ENCODE measurements at places on chromosomes 2 and 18.

DNA sequence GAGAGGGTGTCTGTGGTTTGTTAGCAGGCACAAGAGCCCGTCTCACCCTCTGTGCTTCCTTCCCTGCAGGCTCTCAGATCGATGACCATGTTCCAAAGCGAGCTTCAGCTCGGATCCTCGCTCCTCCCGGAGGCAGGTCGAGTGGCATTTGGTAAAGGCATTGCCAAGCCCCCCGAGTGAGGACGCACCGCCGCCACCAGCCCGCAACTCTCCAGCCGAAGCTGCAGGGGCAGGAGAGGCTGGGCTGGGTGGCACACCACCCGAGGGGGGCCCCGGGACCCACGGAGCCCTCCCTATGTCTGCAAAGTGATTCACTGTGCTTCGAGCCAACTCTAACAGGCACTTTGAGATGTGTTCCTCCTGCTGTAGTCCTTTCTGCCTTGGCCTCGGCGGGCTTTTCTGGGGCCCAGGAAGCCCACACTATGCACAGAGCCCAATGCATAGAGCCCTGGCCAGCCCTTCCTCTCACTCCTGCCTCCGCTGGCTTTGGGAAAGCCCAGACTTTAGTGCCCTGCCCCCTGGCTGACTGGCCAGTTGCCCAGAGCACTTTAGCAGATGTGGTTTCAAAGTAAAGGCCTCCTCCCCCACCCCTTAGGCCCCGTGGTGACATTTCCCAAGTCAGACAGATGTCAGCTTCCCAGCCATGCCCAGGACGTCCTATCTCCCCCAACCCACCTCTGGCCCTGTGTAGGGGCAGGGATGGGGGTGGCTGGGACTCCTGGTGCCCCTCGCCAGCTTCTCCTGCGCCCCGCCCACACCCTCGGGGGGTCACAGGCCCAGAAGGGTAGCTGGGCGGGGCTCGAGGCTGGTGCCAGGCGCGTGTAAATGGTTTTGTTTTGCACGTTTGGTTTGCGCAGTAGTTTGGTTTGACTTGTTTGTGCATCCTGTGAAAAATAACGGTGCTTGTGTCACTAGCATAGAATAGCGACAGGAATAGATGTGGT lies 23.3 kb upstream of the MAPRE3 start:
- no peak for DNase-seq

DNA sequence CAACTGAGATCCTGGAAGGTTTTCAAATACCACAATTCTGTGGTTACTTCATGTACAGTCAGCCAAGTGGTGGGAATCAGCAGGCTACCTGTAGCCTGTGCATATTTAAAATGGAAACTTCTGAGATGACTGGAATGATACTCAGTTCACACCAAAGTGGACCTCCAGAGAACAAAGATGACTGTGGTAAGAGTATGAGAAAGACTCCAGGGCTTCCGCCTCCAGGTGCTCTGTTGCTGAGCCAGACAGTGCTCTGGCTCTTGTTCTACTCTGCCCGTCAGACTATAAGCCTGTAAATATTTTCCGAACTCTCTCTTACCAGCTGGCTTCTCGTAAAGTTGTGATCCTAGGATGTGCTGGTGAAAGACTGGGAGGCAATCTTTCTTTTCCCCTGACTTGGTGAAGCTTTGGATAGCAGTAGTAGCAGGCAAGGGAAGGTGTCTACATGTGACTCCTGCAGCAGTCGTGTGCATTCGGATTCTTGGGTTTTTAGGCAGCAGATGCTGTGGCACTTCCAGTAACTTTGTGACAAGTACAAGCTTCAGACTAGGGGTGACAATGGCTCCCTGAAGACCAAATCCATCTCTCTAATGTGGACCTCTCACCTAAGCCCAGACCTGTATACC lies 23.1 kb downstream of the ST3GAL5 start:
- no peak for DNase-seq

DNA sequence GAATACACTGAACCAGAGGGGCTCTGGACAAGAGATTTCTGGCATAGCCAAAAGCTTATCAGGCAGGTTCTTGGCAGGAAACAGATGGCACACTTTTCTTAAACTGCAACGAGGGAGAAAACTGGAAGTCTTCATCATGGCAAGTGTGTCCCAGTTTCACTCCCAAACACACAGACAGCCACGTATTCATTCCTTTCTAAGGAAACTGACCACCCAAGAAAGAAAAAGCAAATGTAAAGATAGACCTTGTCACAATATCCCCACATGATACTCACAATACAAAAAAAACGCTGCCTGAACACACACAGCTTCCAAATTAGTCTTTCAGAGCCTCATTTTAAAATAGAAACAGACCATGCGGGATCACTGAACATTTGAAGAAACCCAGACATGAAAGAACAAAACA lies 40.6 kb upstream of the RTTN start:
- DNase-seq: no peak

- DNase-seq: no peak
These were observed 45.2 kb upstream of the FAM117B start for GRCh38 chr2:202589582-202589949.

GRCh38 chr18:13730481-13730880 lies 4.0 kb downstream of the RNMT start:
- no peak for DNase-seq

DNA sequence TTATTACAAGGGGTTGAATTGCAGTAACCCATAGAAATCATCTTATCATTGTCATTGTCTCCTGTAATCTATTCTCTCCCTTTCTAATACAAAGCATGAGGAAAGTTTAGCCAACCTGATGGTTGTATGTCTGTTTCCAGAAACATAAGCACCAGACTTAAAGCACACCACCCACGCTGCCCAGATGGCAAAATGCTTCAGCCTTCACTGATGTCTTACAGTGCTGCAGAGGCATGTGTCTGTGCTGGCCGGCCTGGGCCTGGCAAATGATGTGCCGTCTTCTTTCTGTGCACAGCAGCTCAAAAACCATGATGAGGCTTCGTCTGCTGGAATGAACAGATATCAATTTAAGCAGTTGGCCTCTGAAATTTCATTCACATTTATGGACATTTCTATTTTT lies 443.0 kb upstream of the RGPD4 start:
- no peak for DNase-seq

DNA sequence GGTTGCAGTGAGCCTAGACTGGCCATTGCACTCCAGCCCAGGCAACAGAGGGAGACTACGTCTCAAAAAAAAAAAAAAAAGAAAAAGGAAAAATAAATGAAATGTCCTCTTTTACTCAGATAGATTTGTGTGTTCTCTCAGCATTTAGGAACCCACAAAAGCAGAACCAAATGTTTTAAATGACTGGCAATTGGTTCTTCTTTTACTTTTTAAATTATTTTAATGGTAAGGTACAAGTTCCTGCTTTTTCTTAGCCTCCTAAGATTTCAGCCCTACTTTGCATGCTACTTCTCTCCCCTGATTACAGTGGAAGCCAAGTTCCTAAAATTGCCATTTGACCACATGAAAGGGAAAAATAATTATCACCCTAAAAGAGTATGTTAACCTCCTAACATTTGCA lies 23.5 kb downstream of the SRSF7 start:
- no peak for DNase-seq

GRCh38 chr2:218146056-218146455 lies 20.2 kb downstream of the CXCR2 start:
- DNase-seq: no peak

DNA sequence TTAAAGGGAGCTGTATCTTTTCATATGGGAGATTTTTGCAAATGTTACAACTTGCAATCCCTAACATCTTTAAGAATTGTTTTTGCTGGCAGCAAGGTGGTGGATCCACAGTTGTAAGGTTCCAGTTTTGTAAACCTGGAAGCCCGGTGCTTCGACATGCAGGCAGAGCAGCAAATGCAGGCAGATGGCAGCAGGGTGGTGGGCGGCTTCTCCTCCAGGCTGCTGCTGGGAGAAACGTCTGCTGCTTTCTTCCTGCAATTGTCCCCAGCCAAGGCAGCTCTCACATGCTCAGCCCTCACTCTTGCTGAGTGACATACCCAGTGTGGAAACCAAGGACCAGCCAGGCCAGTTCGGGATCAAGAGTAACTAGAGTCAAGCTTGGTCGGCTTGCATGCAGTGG lies 166.0 kb downstream of the SEPTIN10 start:
- no peak for DNase-seq

GRCh38 chr2:239880396-239880795 lies 144.7 kb downstream of the NDUFA10 start:
- DNase-seq: no peak

- DNase-seq: no peak
These were observed 130.0 kb downstream of the SH3RF3 start for GRCh38 chr2:109258905-109259540.

DNA sequence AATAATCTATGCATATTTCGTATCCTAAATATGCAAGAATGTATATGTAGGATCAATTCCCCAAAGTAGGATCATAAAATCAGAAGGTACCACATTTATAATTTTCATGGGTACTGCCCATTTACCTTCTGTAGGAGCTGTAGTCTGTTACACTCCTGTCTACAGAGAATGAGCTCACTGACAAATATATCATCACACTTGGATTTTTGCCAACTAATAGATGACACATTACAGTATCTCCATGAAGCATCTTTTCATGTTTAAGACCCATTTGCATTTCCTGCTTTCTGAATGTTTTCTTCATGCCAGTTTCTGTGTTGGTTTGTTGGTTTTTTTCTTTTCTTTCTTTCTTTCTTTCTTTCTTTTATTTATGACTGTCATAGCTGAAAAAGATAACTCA lies 70.9 kb upstream of the EML6 start:
- DNase-seq: no peak

GRCh38 chr18:43380104-43380672 lies 102.9 kb upstream of the SYT4 start:
- no peak for DNase-seq

DNA sequence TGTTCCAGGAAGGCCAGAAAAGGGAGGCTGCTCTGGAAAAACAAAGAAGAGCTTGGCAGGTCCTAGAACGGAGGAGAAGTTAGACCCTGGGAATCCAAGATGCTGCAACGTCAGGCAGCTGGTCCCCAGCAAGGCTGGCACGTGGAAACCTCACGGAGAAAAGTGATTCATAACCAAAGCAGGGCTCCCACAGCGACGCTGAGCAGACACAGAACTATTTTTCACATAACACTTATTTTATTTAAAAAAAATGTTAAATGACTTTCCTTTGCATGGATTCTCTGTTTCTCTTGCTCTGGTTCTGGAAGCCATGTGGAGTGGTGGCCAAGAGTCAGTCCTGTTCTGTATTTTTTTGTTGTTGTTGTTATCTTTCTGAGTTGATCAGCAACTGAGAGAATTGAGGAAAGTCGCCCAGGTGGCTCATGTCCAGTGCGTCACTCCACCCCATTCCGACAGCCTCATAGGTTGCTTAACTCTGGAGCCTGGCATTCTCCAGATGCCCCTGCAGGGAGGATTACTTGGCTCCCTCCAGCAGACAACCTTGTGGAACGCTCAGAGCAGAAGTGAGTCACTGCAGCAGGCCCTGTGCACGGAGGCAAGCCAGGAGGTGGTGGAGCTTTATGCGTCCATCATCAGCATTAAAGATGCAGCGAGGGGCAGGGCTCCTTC lies 229.9 kb upstream of the HDAC4 start:
- DNase-seq: no peak

DNA sequence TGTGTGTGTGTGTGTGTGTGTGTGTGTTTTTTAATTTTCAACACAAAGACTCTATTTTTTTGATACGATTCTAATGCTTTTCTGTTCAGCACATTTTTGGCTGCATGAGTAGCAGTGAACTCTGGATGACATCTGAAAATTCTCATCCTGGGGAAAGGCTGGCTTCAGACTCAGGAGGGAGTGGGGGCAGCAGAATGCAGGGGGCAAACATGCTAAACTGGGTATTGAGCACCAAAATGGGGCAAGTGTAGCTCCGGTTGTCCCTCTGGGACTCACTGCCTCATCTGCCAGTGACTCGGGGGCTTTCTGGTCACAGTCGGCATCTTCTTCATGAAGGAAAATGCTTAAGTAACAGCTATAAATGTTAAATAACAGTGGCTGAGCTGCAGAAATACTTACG lies 116.8 kb upstream of the PID1 start:
- DNase-seq: no peak

DNA sequence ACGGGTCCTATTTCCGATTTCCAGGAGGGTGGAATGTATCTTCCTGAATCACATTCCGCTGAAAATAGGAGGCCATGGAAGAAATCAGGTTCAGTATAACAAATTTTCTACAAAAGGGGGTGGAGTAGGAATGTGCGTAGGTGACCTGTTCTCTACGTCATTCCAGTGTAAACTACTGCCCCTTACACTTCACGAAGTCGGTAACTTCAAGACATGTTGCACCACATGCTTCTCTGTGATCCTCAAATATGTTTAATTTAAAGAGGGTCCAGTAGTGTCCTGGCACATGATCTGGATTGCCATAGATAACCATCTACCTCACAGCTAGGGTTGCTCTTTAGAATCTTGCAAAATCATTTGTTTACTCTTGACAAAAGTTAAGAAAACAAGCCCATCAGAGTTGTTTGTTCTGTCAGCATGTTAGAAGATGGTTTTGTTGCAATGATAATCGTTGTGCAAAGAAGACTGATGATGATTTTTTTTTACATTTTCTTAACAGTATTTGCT lies 7.5 kb upstream of the CPS1 start:
- no peak for DNase-seq

DNA sequence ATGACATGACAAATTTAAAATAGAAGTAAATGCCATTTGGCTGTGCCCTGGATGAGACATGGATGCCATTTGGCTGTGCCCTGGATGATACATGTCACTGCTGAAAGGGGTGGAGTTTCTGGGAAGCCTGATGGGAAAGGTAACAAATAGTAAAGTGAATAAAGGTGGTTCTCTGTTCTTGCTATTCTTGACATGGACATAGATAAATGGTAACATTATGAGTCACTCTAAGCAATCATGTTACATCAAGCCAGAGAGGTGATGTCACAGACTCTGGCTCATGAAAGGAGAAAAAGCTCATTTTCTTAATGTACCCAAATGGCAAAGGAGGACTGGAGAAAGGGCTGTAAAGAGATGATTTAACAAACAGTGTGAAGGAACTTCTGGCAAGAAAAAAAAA lies 86.4 kb downstream of the EML6 start:
- no peak for DNase-seq

DNA sequence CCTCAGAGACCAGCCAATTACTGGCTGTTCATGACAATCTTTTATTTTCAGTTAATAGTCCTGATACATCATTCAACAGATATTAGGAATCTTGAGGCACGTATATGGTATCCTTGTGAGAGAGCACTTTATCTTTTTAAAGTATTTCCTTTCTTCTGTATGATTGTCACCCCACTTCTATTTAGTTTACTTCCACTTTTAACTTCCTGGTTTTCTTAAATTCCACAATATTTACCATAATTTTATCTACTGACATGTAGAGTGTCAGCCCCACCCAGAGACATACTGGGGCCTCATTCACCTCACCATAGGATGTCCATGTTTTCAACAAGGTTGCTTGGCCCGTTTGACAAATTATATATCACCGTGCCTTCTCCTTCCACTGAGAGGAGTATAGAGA lies 182.9 kb upstream of the ID2 start:
- no peak for DNase-seq

- no peak for DNase-seq
These were observed 256.0 kb downstream of the KIAA1328 start for GRCh38 chr18:37084912-37085311.

Measured in NT2/D1 (cell line).